ENCODE measurements at places on chromosomes 6 and 20.

DNA sequence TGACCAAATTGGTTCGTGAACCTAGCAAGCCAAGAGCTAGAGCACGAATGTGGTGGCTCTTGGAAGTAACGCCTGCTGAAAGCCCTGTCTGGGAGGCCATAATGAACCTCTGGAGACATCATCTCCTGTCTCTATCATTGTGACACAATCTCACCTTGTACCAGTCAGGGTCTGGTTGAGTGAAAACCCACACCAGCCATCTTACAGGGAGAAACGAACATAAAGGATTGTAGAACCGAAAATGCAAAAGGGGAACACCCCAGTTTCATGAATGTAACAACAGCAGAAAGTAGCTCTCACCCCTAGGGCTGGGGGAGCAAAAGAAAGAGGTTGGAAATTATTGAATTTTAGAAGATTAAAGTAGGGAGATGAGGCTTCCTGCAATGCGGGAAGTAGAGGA, 50.9 kb upstream of the TAB2 start:
- DNase-seq: no peak

GRCh38 chr6:89085409-89086205, 5.1 kb downstream of the PNRC1 start:
- DNase-seq: no peak

GRCh38 chr20:12061466-12061865, 143.8 kb downstream of the BTBD3 start:
- no peak for DNase-seq

DNA sequence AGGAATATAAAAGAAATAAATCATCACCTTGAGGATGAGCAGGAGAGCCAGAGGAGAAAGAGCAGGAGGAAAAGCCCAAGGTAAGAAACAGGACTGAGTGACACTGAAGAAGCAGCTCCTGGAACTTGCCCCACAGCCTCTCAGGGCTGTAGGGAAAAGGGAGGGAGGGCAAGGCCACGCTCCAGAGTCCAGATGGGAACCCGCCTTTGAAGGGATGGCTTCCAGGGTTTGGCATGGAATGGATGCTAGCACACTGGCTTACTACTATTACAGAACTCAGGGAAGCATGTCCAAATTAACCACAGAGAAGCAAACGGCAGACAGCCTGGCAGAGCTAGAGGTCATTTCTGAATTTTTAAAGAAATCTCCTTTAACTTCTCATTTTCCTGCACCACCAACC, 26.8 kb downstream of the RALGAPA2 start:
- no peak for DNase-seq

- no peak for DNase-seq
Observed at GRCh38 chr20:19338960-19339359, 126.5 kb downstream of the SLC24A3 start.

DNA sequence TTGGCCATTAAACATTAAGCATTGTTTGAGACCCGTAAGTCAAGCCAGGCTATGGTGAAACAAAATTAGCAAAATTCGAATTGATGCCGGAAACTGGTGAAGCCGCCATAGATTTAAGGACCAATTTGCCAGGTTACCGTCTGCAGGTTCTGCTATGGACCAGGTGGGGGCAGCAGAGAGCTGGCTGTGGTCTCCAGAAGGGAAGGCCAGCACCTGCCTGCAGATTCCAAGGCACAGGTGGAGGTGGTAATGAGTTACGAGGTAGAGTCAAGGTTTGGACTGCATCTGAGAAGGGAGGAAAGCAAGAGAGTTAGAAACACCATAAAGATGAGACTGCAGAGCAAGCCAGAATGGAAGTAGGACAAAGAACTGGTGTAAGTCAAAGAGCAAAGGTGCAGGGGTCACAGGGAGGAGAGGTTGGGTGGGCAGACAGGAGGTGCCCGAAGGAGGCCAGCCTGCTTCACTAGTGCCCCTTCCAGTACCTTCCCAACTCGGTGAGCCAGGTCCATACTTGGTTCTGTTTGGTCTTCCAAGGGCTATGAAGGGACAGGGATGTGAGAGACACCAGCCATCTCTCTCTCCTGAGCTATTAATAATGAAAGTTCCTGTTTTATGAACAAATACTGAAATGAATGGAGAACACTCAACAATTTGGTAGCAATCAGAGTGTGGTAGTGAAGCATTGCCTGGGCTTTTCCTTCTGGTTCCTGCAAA, 131.6 kb upstream of the ESR1 start:
- DNase-seq: peak; percentile 81

GRCh38 chr6:118856301-118856700, 37.7 kb upstream of the ASF1A start:
- no peak for DNase-seq

GRCh38 chr6:169936355-169936975, 185.0 kb downstream of the ERMARD start:
- DNase-seq: no peak

GRCh38 chr6:164015088-164015484, 600.6 kb downstream of the QKI start:
- no peak for DNase-seq

GRCh38 chr20:57849121-57849520, 139.3 kb upstream of the PMEPA1 start:
- no peak for DNase-seq

DNA sequence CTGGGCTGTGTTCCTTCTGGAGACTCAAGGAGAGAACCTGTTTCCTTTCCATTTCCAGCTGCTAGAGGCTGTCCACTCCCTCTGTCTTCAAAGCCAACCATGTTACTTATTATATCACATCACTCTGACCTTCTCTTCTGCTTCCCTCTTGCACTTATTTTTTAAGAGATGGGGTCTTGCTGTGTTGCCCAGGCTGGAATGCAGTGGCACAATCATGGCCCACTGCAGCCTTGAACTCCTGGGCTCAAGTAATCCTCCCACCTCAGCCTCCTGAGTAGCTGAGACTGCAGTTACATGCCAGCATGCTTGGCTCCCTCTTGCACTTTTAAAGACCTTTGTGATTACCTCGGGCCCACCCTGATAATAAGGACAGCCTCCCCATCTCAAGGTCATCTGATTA, 160.0 kb upstream of the DTNBP1 start:
- no peak for DNase-seq

DNA sequence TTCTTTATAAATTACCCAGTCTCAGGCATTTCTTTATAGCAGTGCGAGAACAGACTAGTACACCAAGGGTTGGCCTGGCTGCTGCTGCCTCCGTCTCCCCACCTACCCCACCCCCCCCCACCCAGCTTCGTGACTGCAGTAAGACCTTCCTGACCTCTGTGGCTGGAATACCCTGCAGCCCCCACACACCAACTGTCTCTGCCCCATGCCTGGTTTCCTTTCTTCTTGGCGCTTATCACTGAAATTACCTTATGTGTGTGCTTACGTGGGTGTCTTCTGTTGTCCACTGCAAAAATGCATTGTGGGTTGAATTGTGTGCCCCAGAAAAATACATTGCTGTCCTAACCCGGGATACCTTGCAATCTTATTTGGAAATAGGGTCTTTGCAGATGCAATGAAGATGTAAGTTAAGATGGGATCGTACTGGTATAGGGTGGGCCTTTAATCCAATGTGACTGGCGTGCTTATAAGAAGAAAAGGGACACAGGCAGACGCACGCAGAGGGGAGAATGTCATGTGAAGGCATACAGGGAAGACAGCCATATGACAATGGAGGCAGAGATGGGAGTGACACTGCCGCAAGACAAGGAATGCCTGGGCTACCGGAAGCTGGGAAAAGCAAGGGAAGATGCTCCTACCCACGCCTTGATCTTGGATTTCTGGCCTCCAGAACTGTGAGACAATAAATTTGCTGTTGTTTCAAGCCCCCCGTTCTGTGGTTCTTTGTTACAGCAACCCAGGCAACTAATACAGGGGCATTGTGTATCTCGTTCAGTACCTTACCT, 15.4 kb downstream of the SYNJ2 start:
- no peak for DNase-seq

GRCh38 chr6:159397753-159398152, 228.6 kb downstream of the FNDC1 start:
- no peak for DNase-seq

GRCh38 chr6:107202876-107203468, 87.7 kb upstream of the BEND3 start:
- DNase-seq: peak; percentile 7

- DNase-seq: no peak
Observed at GRCh38 chr6:94376876-94377275, 957.5 kb upstream of the EPHA7 start.

GRCh38 chr6:55869674-55870073, 5.7 kb downstream of the BMP5 start:
- no peak for DNase-seq

- DNase-seq: no peak
Observed at GRCh38 chr6:137126875-137127485, 46.5 kb downstream of the IL22RA2 start.

DNA sequence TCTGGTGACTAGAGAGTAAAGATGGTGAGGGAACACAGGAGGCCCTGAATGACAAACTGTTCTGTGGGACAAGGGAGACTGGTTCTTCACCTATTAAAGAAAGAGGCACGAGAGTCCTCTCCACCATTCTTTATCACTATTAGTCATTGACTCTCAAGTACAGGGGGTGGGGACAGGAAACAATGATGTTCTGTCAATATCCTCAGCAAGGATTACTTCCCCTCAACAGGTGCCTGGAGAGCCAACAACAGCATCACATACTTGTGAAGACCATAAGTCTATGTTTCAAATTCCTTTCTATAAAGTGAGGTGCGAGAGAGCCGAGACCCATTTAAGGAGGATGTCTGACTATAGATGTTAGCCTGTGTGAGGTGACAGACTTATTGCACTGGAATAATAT, 72.4 kb upstream of the TBC1D7 start:
- no peak for DNase-seq

- no peak for DNase-seq
Observed at GRCh38 chr20:4018023-4018748, 2.8 kb upstream of the RNF24 start.

GRCh38 chr6:132866762-132867449, 52.5 kb downstream of the RPS12 start:
- peak; percentile 7 for DNase-seq

- no peak for DNase-seq
Observed at GRCh38 chr6:84525907-84526306, 238.5 kb downstream of the TBX18 start.

DNA sequence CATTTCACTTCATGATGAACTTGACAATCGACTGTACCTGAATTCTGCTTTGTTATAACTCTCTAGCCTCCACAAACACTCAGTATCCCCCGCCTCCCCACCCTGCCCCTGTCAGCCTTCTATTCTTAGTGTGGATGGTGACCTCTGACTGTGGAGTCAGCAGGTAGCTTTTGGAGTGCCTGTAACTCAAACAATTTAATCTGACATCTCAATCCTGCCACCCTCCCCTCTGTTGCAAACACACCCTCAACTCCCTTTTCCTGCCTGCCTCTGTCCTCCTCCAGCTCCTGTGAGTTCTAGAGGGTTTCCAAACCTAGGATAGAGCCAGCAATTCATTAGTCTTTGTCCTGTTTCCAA, 20.3 kb downstream of the DAAM2 start:
- no peak for DNase-seq

DNA sequence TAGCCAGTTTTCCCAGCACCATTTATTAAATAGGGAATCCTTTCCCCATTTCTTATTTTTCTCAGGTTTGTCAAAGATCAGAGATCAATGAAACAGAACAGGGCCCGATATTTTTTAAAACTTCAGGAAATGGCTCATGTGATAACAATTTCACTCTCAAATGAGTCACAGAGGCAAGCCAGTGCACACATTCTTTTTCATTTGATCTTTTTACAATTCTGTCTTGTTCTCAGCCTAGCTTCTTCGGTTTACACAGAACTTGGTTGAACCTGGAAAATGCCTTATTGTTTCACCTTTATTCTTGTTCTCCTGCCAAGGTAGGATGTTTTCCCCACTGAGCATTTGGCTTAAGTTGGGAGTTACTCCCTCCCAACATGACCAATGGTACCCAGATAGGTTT, 258.9 kb downstream of the COL12A1 start:
- no peak for DNase-seq

Measured in stomach (tissue), 19 donors.